Stimulated activated CD4-positive, alpha-beta T cell treated with anti-CD3 and anti-CD28 coated beads, Interleukin-15, amount 100 ng/mL, for 48 hours (primary cell): ENCODE measurements at places on chromosomes 7 and 10.

- DNase-seq = no peak
Observed at GRCh38 chr10:84075226-84076046, 63.9 kb upstream of the GHITM start.

DNA sequence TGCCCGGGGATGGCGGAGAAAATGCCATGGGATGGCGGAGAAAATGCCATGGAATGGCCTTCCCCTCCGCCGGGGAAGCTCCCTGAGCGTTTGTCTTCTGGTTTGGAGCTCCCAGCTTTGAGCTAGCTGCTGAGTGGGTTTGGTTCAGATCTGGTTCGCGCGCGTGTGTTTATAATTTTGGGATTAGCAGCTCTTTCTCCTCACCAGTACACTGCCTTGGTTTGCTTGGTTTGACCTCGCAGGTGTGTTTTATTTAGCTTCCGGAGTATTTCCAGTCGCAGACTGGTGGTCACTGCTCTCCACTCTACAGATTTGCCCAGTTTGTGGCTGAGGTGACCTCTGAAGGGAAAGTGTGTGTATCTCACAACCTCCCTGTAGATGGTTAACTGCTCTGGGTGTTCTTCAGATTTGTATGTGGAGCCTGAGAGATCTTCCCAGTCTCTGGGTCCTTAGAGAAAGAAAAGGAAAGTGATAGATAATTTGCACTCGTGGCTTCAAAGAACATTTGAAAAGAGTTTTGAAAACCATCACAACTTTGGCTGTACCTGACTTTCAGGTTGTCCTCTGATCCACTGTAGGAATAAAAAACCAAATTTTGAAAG is 597 bp downstream of the ZNF277 start:
- no peak for DNase-seq

DNA sequence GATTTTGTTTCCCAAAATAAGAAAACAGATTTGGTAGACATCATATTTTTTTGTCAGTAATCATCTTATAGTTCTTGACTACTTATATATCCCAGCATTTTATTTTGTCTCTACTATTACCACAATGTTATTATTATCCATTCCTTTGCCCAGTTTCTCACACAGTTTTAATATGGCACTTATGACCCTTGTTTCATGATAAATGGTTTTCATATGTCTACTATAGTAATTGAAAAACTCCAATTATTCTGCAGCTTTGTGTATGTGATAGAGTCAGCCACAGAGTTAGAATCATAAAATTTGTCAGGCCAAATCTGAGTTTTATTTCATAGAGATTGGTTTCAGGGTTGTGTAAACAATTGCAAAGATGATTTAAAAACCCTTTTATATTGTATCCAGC is 203.9 kb downstream of the MALRD1 start:
- no peak for DNase-seq

DNA sequence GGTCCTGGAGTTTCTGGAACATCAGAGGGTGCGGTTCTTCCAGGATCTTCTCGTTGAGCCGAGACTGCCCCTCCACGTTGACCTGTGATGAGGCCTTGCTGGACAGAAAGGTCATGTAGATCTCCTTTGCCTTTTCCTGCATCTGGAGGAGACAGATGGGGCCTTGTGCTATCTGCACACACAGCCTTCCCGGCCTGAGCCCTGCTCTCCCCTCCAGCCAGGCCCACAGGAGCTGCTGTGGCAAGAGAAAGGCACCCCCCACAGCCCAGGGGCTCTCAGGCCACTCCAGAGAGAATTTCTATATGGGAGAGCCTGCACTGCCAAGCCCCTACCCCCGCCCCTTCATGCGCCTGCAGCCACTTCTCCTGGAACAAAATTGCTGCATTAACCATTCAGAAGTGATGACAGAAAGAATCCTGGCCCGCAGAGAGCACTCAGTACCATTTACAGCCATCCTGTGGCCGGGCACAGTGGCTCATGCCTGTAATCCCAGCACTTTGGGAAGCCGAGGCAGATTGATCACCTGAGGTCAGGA is 26.9 kb downstream of the RGS10 start:
- no peak for DNase-seq

GRCh38 chr7:106181658-106182265 is 69.7 kb upstream of the SYPL1 start:
- no peak for DNase-seq

DNA sequence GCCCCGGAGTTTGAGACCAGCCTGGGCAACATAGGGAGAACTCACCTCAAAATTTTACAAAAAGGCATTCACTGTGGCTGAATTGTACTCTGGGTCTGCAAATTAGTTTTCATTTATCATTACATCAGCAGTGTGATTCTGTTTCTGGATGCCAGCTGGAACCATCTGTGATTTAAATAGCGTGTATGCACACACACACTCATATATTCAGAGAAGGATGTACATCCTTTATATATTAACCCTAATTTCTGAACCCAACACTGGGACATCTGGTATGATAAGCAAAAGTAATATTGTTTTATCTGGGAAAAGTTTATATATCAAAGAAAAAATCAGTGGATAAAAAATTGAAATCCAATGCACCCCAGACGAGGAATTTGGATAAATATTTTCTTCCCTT is 33.8 kb upstream of the LYZL1 start:
- no peak for DNase-seq

GRCh38 chr10:100615241-100615640 is 79.5 kb downstream of the HIF1AN start:
- DNase-seq = no peak

DNA sequence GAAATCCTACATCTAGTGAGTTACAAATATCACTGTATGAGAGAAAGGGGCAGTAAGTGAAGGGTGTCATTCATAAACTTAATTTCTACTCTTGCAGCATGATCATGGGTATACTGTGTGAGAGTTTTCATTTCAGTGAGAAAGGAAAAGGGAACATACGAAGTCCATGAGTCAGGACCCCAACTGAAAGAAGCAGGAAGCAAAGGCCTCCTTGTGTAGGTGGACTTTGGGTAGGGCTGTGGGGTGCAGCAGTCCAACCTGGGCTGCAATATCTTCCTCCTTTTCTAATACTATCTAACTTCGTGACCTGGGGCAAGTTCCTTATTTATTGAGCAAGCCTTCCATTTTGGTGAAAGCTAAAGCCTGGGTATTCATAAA is 248.2 kb upstream of the TCF7L2 start:
- DNase-seq = no peak

- no peak for DNase-seq
Observed at GRCh38 chr7:119900996-119901672, 371.8 kb upstream of the KCND2 start.

- no peak for DNase-seq
Observed at GRCh38 chr10:92082583-92083280, 159.2 kb downstream of the BTAF1 start.

DNA sequence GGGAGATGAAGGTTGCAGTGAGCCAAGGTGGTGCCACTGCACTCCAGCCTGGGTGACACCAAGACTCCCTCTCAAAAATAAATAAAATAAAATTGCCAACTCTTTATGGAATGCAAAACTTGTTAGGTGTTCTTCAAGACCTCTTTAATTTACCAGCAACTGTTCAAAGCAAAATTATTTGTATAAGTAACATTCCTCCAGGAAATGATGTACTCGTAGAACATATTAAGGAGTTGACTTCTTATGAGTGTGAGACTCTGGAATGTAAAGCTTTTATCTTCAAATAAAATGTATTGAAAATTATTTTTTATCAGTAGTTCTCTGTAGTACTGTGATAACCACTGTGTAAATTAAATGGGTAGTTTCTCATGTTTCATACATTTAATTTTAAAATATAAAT is 94.4 kb downstream of the CYP51A1 start:
- DNase-seq = no peak

DNA sequence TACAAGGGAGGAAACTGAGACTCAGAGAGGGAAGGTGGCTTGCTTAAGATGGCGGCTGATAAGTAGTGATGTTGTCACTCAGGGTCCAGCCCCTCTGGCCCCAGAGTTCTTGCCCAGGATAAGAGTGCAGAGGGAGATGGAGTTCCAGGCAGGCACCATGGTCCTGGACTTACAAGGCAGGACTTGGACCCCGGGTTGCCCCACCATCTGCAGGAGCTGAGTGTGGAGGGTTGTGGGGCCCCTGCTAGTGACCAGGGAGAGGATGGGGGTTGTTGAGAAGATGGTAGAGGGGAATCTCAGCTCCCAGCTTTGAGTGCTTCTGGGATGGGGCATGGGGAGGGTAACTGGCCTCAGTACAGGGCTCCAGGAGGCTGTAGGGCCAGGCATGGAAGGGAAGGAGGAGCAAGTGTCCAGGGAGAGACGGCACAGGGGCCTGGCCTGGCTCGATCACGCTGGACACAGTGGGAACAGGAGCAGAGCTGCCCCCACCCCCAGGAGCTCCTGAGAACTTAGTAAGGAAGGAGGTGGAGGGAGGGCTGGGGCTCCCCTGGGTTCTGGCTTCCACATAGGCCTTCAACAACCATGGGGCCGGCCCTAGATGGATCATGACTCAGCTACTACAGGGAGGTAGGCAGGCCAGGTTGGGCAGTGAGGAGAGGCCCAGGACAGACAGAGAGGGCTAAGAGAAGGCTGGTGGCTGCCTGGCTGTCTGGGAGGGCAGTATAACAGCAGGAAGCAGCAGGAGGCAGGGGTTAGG is 28.2 kb downstream of the PPIF start:
- DNase-seq = no peak

- no peak for DNase-seq
Observed at GRCh38 chr10:94613-95012, 40.6 kb upstream of the ZMYND11 start.

- no peak for DNase-seq
Observed at GRCh38 chr7:91235211-91235832, 28.9 kb upstream of the FZD1 start.

DNA sequence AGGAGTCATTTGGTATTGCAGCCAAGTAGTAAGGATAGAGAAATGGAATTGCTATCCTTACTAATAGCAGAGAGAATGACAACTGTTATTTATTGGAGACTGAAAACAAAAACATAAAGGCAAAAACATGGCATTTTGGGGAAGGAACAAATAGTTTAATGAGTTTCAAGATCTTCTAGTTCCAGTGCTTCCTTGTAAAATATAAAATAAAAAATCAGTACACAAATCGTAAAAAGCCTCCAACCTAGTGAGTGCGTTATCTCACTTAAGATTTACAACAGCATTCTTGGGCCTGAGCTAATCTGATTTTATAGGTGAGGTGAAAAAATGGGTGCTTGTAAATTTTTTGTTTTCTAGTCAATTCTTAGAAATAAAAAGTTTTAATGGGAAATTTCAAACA is 3.3 kb downstream of the RBM33 start:
- DNase-seq = no peak

- DNase-seq = no peak
Observed at GRCh38 chr7:132825932-132826835, 249.9 kb upstream of the PLXNA4 start.

GRCh38 chr10:30988831-30989435 is 42.7 kb downstream of the ZNF438 start:
- DNase-seq = no peak

DNA sequence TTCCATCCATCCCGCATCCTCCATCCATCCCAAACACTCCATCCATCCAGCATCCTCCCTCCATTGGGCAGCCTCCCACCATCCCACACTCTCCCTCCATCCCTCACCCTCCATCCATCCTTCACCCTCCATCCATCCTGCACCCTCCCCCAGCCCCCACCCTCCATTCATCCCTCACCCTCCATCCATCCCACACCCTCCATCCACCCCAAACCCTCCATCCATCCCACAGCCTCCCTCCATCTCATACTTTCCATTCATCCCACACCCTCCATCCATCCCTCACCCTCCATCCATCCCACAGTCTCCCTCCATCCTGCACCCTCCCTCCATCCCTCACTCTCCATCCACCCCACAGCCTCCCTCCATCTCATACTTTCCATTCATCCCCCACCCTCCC is 60.4 kb downstream of the FOXI2 start:
- no peak for DNase-seq

GRCh38 chr10:125026036-125026931 is 84.4 kb downstream of the ZRANB1 start:
- DNase-seq = no peak

DNA sequence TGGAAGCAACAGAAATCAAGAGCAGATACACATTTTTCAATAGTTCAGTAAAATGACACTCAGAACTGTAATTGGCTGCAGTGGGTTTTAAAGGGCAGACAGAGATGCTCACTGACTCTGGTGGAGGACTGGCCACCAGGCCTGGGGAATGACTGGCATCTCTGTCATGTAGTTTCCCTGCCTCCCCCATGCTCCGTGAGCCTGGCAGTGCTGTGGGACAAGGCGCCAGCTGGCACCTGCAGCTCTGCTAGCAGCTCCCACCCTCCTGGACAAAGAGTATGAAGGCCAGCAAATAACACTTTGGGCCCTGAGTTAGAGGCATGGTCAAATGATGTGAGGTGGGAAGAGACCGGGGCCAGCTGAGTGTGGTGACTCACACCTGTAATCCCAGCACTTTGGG is 15.0 kb downstream of the TSPAN33 start:
- DNase-seq = no peak

GRCh38 chr7:141055146-141055545 is 18.7 kb upstream of the TMEM178B start:
- DNase-seq = no peak

- no peak for DNase-seq
Observed at GRCh38 chr10:61164458-61165160, 220.6 kb upstream of the RHOBTB1 start.

DNA sequence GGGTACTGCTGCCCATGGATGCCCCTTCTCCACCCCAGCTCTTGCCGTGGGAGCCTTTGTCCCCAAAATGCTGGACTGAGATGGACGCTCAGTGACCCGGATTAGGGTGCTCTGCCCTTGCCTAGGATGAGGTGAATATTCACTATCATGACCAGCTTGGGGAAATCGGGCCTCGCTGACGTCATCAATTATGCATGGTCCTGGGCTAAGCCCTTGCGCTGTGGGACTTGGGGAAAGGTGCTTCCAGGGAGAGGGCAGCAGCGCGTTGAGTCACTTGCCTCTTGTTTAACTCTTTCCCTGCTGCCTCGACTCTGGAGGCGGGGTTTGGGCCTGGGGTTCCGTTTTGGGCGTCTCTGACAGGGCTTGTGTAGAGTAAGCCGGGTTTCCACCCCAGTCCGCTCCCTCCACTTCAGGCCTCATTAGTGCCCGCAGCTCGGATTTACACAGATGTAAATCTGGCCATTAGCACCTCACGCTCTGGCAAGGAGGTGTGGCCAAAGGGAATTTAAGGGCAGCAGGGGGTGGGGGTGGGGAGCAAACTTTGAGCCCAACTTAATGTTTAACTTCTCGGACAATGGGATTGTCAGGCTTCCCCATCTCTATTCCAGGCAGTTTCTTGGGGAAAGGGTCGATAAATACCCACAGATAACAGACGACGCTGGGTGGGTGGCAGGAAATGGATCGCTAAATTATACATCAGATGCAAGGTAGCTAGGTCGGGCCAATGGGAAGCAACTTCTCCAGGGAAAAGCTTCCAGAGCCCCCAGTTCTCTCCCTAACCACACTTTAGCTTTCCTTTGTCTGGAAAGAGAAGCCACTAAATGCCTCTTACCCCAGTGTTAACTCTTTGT is 51.3 kb upstream of the TCF7L2 start:
- DNase-seq = no peak

GRCh38 chr10:97648562-97649404 is 8.3 kb downstream of the PI4K2A start:
- peak; percentile 34 for DNase-seq

- no peak for DNase-seq
Observed at GRCh38 chr10:104334965-104335650, 3.2 kb downstream of the ITPRIP start.

- no peak for DNase-seq
Observed at GRCh38 chr10:121607310-121608055, 9.2 kb upstream of the FGFR2 start.
